ENCODE measurements at places on chromosomes 7 and 10.

DNA sequence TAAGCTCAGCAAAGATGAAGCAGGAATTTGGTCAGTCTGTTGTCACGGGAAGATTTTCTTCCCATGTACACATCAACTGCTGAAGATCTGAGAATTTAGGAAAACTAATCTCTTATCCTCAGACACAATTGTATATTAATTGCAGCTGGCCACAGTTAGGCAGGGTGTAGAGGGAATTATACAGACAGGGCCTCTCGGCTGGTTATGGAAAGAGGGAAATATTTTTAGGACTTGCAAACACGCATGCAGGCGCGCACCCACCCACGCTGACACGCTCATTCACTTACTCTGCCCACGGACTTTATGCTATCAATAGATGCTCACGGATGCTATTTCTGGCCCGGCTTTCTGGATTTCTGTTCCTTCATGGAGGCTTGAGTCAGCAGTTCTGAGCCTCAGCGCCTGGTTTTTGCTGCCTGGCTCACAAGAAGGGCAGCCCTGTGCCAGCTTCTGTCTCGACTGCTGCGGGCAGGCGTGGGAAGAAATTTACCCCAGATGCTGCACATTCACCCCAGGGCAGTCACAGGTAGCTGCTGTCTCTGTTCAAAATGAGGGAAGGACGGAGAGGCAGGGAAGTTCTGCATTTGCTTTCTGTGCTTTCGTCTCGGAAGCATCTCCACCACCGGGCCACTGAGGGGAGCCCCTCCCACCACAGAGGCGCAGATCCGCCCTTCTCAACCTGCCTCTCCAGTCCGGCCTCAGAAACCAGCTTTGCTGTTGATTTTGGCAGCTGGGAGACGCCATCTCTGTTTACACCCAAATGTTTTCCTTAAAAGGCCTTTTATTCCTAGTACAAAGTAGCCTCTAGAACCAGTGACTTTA, 116.3 kb upstream of the BTBD16 start:
- no peak for DNase-seq

- no peak for DNase-seq
These were observed 81.0 kb downstream of the MKI67 start for GRCh38 chr10:128044961-128045832.

GRCh38 chr7:521221-522070, 1.8 kb upstream of the PDGFA start:
- no peak for DNase-seq

- DNase-seq: no peak
These were observed 52.3 kb upstream of the ANTXRL start for GRCh38 chr10:46234431-46235060.

- no peak for DNase-seq
These were observed 57.7 kb downstream of the STEAP1B start for GRCh38 chr7:22442187-22442881.

DNA sequence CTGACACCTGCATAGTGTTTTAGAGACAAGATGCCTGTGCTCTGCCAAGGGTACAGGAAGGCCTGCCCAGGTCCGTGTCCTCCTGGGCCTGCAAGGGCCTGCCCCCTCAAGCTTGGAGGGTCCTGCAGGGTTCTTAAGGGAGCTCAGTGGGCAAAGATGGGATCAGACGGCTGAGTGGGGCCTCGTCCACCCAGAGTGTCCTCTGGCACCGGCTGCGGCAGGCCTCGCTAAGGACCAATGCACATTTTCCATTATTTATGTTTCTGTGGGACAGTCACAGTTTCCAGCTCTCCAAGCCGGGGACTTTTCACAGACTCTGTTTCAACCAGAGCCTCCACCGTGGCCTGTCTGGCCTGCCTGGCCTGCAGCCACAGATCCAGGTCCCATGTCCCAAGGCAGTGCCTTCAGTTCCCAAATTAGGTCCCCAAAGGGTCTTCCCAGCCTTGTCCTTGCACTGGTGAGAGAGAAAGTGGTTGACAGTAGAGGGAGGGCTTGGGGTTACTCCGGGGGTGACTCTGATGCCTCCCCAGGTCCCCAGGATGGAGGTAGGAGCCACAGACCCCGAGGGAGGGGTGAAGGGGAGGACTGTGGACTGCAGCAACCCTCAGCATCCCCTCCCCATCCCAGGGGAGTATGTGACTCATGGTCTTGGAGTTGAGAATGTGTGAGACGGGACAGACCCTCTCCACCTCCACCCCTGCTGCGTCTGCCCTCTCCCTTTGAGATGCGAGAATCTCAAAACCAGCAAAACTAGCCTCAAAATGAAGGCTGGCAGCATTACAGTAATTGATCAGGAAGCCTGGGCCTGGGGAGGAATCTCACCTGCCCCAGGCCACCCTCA, 14.8 kb downstream of the MYL10 start:
- no peak for DNase-seq

DNA sequence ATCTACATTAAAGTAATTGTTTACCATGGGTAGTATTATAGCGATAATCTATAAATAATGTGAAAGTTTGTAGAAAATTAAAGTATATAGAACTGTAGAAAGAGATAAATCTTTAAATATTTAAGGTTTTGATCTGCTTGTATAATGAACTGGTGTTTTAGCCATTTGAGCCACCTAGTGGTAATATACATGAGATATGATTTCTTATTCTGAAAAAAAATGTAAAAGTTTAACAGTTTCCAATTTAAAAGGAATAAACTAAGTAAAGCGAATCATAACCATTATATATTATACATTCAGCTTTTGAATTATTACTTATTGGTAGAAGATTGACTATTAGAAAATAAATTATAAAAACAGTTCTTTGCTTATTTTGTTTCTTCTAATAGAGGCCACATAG, 91.2 kb downstream of the OTUD1 start:
- DNase-seq: no peak

DNA sequence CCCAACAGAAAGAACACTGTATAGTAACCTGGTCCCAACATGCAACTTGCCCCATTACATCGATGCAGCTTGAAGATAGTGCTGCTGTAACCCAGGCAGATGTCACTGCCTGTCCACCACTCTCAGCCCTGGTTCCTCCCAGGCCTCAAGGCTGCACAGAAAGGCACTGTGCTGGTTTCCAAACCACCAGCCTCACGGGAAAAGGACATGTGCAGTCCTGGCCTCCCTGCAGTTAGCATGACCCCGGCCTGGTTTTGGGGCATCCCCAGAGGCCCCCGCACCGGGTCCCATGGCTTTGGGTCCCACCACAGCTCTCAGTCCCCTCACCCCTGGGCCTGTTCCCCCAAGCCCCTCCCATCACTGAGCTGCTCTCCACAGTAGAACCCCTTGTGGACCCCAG, 214.5 kb downstream of the TNS3 start:
- DNase-seq: no peak

DNA sequence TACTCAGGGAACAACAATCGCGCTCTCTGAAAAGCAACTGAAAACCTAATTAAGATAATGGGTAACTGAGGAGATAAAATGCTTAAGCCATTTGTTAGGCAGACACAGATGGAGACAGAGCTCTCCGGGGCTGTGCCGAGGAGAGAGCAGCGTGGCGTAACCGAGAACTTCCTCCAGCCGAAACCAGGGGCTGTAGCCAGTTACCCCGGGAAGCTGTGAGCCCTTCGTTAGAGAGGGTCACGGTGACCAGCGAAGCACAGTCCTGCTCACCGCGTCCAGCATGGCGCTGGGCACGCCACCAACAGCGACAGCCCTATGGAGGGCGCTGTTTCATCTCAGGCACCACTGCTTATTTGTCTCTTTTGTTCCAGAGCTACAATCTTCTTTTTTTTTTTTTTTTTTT, 16.1 kb downstream of the PAPOLB start:
- no peak for DNase-seq

DNA sequence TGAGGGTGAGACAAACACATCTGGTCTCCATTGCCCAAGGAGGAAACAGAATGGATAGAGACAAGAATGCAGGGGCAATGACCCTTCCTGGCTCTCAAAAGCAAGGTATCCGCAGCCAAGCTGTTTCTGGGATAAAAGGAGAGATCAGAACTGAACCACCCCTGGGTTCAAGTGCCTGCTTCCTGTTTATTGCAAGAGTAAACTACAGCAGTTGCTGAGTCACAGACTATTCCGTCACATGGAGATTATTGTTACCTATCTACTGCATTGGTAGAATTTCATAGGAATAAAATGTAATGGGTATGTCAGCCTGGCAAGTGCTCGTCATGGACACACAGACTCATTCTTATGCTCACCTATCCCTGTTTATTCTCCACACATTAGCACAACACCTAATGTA, 821.6 kb downstream of the GRID1 start:
- no peak for DNase-seq

DNA sequence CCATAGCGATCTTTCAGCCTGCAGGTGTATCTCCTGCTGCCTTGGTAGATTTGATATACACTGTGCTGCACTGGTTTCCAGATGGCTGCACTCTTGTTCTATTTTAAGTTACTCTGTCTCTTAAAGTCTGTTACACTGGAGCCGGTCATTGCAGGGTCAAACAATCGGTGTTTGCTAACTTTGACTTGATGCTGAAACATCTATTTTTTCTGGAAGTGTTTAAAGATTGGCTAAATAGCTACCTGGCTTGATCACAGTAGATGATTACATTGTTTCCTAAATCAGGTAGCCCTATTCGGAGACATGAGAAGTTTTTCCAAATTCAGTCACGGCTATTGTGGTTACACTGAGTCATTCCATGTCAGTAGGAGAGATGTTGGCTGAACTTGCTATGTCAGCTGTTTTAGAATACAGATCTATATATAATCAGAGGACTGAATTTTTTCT, 574.8 kb downstream of the ETV1 start:
- no peak for DNase-seq

DNA sequence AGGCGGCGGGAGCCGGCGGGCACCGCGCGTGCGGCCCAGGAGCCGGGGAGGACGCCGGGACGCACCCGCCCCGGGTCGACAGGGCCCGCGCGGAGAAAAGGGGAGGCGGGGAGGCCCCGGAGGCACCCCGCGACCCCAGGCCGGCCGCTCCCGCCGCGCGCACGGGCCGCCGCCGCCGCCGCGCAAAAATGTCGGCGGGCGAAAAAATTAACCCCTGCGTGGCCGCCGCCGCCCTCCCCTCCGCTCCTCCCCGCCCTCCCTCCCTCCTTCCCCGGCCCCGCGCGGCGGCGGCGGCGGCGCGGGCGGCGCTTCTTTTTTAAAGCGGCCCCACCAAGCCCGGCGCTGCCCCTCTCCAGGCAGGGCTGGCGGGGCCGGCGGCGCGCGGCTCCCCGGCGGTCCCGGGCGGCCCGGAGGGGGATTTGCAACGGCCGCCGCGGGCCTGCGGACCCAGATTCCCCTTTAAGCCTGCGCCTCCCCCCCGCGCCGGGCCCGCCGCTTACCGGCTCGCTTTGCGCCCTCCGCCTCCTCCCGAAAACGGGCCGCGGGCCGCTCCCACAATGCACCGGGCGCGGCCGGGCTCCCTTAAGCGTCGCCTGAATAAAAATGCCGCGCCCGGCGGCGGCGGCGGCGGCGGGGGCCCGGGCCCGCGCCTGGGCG, 465 bp downstream of the SEPHS1 start:
- DNase-seq: peak; percentile 26

GRCh38 chr10:34522546-34522945, 292.6 kb downstream of the PARD3 start:
- no peak for DNase-seq

Measured in cortex of kidney (tissue), 1 donor.